A172 (cell line): ENCODE measurements at places on chromosomes 6 and 20.

DNA sequence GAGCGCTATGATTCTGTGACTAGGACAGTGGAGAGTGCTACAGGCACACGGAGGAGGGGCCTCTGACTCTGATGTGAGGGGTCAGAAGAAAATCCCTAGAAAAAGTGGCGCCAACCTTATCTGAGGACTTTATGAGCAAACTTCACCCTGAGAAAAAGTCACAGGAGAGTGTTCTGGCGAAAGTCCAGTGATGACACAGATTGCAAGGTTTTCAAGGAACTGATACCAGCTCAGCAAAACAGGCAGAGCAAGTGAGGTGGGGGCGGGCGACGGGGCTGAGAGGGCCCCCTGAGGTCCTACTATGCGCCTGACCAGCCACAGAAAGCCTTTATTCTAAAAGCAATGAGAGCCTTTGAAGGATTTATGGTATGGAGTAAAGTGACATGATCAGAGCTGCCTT, 73.3 kb downstream of the SLC22A23 start:
- peak; percentile 87 for DNase-seq

GRCh38 chr6:12923644-12924235, 207.2 kb downstream of the PHACTR1 start:
- no peak for DNase-seq

DNA sequence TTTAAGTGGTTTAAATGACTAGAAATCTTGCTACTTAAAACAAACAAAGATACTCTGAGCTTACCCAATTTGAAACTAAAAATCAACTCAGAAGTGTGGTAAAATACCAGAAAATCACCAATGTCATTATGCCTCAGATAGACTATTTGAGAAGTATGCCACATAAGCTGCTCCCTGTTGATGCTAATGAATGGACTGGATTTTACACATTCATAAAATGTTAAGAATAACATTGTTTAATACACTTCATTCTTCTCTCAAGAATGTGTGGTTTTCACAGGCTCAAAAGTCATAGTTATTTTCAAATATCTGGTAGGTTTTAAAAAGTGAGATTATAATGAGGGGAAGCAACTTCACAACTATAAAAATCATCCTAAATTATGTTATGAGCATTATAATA, 170.6 kb downstream of the TASP1 start:
- DNase-seq: no peak

GRCh38 chr6:167996424-167997199, 859 bp upstream of the KIF25 start:
- DNase-seq: no peak

GRCh38 chr6:138492113-138492512, 7.2 kb downstream of the NHSL1 start:
- DNase-seq: no peak
